ENCODE measurements at places on chromosomes 13 and 19.

DNA sequence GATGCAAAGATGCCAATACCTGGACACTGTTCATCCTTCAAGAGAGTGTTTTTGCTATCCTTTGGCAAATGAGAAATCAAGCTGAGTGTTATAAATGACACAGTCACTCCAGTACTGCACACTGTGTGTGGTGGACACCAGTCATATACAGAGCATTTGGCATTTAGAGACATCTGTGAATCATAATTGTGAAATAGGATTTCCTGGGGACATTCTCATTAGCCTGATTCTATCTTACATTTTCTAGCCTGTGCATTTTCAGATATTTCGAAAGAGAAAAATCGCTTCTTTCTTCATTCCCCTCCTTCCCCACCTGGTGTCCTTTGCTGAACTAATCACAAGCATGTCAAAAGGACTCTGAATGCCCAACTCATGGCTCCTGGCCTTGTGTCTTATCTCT is 781.0 kb upstream of the ARGLU1 start:
- no peak for DNase-seq

DNA sequence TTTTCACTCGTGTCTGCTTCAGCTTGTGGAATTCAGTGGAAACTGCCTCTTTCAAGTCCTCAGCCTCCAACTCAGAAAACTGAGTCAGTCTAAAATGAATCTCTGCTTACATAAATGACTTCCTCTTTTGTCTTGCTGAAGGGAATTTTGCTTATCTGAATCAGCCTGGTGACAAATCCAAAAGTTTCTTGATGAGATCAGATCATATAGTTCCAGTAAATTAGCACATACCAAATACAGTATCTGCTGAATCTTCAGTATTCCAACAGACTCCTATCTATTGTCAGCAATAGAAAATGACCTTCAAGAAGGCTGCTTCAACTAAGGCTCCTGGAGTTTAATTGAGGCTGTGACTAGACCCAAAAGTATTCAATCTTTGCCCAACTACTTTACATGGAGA is 290.0 kb downstream of the MZT1 start:
- DNase-seq = no peak

GRCh38 chr13:23628250-23628649 is 58.0 kb downstream of the TNFRSF19 start:
- DNase-seq = no peak

- no peak for DNase-seq
Observed at GRCh38 chr13:53499576-53500133, 471.0 kb downstream of the OLFM4 start.

- no peak for DNase-seq
Observed at GRCh38 chr13:71877256-71877653, 10.3 kb upstream of the DACH1 start.

GRCh38 chr13:23866420-23867026 is 22.7 kb downstream of the MIPEP start:
- DNase-seq = no peak

DNA sequence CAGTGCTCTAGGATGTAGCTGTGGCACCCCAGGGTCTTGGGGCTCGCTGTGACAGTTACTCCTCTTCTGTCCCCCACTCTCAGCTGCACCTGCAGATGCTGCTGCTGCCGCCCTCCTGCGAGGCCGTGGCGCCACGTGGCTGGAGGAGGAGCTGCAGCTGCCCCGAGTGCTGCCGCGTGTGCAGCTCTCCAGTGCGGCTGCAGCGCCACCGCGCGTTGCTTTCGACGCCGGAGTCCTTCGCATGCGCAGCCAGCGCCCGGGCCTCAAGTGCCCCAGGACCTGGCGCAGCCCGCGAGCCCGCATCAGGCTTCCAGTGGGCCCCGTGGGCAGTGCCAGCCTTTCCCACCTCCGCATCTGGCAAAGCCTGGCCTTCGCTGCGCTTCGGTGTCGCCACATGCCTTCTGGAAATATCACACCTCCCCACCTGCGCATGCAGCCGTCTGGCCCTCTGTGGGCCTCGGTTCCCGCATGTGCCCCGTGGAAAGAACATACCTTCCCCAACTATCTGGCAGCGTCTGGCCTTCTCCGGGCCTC is 692 bp upstream of the ZNF580 start:
- no peak for DNase-seq

Data from stimulated activated CD8-positive, alpha-beta memory T cell treated with anti-CD3 and anti-CD28 coated beads, Interleukin-4, amount 100 ng/mL, for 1 hour (primary cell).